ENCODE measurements at places on chromosomes 6 and 20.

GRCh38 chr6:439641-440167 lies 48.2 kb downstream of the IRF4 start:
- DNase-seq = no peak

- DNase-seq = no peak
Measured at GRCh38 chr20:13420625-13421024, 199.6 kb downstream of the ISM1 start.

DNA sequence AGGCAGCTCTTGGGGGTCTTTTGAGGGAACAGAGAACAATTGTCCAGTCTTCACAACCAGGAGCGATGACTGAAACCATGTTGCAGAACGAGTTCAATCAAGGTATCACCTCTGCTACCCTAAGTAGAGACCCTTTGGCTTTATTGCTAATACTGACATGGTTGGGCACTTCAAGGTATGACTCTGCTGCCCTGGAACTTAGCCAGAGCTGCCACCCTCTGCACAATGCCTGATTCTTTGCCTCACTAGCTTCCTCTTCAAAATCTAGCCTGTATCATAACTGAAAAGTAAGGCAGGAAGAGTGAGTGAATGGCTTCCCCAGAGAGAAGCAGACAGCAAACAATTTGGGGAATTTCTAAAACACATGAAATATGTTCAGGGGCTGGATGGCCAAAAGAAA lies 592.7 kb upstream of the NRSN1 start:
- no peak for DNase-seq

GRCh38 chr6:136693090-136693489 lies 99.2 kb downstream of the MAP3K5 start:
- DNase-seq = no peak

DNA sequence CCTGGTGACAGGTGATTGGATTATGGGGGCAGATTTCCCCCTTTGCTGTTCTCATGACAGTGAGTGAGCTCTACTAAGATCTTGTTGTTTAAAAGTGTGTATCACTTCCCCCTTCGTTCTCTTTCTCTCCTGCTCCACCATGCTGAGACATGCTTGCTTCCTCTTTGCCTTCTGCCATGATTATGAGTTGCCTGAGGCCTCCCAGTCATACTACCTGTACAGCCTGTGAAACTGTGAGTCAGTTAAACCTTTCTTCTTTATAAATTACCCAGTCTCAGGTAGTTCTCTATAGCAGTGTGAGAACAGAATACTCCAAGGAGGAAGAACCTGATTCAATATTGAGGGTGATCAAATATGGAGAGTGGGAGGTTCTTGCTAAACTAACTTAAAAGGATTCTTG lies 724.9 kb downstream of the DOK5 start:
- no peak for DNase-seq

GRCh38 chr6:159170999-159171712 lies 2.0 kb downstream of the FNDC1 start:
- DNase-seq = no peak

- DNase-seq = no peak
Measured at GRCh38 chr20:64015635-64016034, 20.3 kb upstream of the C20orf204 start.

GRCh38 chr6:44681761-44682160 lies 294.3 kb downstream of the CDC5L start:
- DNase-seq = no peak

DNA sequence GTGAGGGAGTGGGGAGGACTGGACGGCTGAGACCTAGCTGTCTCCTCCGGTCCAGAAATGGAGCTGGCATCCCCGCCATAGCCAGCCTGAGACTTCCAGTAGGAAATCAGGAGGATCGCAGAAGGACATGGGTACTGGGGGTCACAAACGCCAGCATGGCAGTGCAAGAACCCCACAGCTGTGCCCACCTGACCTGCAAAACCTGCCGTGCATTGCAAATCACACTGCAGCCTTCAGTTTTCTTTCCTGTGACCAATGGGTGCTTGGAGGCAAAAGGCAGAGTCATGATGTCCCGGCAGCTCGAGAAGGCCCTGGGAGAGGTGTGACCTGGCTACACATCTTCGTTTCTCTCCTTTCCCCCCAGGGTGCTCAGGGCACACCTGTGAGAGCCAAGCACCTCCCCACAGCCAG lies 23.3 kb upstream of the PHACTR3 start:
- DNase-seq = no peak

DNA sequence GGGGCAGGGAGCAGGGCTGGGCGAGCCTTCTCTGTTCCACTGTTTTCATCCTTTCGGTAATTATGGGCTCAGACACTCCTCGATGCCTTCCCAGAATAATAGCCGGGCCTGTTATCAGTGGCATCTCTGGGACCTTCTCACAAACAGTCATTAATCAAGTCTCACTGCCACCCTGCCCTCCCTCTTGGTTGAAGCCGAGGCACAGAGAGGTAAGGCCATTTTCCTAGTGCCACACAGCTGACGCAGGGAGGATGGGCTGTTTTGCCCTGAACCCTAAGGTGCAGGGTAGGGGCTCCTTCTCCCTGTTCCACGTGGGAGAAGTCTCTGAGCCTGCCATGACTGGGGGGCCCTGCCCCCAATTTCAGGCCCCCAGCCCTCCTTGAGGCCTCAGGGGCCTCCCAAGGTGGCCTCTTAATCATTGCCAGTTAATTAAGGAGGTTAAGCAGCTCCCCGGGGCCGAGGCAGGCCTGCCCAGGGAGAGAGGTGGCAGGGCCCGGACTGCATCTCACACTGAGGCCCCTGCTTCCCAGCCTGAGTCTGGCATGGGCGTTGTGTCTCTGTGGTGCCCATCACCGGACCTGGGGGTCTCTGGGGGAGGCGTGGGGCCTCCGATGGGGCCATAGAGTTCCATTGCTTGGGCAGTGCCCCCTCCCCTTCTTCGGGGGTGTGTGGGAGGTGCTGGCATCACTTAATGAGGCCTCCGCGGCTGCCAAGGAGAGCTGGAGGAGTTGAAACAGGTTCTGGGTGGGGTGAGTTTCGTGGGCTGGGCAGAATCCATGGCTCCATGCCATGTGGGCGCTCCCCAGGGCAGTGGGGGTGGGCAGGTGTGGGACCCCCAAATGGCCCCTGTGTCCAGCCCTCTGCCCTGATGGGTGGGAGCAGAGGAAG lies 42.9 kb downstream of the CEBPB start:
- DNase-seq = no peak

DNA sequence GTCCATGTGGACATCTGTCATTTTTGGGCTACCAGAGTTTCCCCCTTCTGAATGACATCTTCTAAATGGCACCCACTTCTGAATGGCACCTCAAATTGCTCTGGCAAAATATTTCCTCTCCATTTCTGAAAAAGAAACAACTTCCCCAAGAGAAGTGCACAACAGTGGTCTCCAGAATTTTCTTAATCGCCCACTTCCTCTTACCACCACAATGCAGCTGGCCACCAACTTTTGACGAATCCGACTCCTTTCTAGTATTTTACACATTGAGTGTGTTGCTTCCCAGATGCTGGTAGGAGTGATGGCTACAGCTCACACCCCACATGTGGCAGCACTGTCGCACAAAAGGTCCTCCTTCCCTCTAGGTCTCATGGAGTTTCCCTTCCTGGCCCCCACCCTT lies 216.1 kb downstream of the FOXA2 start:
- DNase-seq = no peak

- DNase-seq = no peak
Measured at GRCh38 chr6:39357998-39358686, 35.6 kb upstream of the KCNK16 start.

DNA sequence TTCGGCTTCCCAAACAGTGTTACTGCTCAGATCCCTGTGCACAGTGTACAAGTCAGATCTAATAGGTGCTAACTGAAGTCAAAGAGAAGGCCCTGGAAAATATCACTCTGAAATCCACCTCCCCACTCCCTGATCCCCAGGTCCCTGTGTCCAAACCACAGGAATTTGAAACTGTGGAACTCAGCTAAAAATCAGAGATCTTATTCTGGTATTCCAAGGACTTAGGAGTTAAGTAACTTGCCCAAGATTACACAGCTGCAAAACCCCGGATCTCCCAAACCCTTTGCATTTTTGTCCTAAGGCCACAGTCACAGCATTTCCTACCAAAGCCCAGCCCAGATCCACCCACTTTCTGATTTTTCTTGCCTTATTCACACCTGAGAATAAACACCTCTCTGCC lies 32.3 kb upstream of the SLC23A2 start:
- no peak for DNase-seq

Measured in NCI-H526 (cell line).